ENCODE measurements at places on chromosomes 16 and 17.

- DNase-seq, result no peak
Measured at GRCh38 chr17:67751101-67752074, 33.7 kb downstream of the NOL11 start.

GRCh38 chr17:50797135-50797810 lies 30.0 kb upstream of the ANKRD40CL start:
- DNase-seq, result no peak

DNA sequence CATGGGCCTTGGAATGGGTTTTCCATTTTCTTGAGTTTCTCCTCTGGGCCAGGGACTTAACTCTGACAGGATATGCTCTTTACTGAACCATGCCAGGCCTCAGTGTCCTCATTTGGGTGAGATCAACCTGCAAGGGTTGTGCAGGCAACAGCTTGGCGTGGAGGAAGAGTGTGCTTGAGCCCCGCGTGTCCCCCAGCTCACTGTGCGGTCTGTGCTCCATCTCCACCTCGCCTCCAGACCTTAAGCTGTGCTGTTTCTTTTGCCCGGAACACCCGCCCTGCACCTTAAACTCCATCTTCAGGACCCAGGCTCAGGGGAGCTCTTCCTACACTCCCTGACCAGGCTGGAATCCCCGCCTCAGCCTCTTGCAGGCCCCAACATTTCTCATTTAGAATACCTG lies 9.7 kb downstream of the RUSF1 start:
- no peak for DNase-seq

DNA sequence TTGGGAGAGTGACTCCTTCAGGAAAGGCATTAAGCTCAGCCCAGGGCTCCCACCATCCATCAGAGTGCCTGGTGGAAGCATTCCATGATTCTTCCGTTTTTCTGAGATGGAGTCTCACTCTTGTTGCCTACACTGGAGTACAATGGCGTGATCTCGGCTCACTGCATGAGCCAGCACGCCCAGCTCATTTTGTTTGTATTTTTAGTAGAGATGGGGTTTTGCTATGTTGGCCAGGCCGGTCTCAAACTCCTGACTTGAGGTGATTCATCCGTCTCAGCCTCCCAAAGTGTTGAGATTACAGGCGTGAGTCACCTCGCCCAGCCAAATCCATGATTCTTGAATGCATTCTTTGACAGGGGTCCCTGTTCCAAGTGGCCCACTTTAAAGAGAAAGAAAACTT lies 23.1 kb downstream of the MIS12 start:
- no peak for DNase-seq

- DNase-seq, result no peak
Measured at GRCh38 chr16:65314627-65315008, 192.8 kb upstream of the CDH11 start.

- no peak for DNase-seq
Measured at GRCh38 chr17:77542011-77542410, 401.2 kb downstream of the SEC14L1 start.

- DNase-seq, result no peak
Measured at GRCh38 chr17:10186771-10187410, 11.5 kb downstream of the GAS7 start.

DNA sequence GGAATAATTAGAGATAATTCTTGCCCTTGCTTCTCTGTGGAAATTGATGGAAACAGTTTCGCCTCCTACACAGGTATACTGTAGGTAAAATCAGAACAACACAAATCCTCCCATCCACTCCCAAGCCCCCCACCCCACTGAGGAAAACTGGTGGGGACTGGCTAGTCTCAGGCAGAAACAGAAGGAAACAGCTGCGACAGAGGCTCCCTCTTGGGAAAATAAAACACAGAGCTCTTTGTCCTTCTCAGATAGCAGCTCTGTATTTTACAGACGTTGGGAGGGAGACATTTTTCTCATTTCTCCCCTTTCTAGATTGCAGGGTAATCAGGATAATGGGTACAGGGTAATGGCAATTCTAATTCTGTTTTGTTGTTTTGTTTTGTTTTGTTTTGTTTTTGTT lies 1.1 kb downstream of the SLFN13 start:
- DNase-seq, result no peak

GRCh38 chr17:3514873-3515272 lies 39.1 kb downstream of the ASPA start:
- no peak for DNase-seq

DNA sequence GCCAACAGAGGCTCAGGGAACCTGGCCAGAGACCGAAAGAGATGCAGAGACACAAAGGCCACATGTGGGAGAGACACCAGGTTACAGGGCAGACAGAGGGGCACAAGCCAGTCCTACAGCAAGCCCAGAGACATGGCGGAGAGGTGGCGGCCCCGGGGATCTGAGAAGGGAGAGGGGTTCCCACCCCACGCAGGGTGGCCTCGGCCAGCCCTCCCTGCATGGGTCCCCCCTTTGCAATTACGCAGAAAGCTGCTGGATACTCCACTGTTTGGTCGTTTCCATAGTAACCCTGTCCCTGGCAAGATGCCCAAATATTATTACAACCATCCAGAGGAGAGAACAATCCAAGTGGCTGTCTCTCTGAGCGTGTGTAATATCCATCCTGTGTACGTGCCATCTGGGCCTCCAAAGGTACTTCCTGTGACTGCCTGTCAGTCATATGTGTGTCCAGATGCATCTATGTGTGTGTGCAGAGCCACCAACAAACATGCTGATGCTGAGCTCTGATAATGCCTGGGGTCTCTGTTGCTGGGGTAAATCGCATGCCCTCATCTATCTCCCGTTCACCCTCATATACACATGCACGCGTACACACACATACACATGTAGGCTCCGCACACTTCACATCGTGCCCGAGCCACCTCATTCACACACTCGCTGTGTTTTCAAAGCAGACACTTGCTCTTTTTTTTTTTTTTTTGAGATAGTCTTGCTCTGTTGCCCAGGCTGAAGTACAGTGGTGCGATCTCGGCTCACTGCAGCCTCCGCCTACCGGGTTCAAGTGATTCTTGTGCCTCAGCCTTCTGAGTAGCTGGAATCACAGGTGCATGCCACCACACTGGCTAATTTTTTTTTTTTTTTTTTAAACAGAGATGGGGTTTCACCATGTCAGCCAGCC lies 5.5 kb downstream of the PCGF2 start:
- no peak for DNase-seq

DNA sequence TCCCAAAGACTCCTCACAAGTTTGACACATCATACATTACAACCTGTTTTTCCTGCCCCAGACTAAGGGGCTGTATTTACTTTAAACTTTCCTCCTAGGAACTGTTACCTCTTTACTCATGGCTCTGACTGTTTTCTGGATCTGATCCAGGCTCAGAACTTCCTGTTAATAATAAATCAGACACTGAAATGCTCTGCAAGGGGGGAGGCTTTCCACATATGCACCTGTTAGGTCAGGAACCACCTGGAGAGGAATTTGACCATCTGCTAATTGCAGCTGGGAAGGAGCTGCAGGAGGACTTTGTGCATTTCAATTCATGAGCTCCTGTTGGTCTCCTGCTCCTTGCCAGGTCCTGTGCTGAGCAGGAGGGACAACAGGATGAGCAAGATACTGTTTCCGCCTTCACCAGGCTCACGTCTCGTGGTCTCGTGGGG lies 476.9 kb upstream of the CDH5 start:
- no peak for DNase-seq

DNA sequence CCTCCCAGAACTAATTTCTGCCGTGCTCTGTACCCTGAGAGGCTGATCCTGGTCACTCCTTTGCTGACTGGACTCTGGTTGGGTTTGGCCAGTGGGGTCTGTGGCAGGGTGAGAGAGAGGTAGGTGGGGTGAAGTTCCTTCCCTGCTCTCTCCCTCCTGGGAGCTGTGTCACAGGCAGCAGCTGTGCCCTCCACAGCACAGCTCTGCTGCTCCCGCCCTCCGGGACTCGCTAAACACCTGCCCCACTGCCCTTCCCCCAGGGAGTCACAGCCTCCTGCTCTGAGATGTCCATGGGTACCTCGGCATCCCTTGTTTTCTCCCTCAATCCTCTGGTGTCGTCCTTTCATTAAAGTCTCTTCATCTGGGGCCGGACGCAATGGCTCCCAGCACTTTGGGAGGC lies 66.4 kb downstream of the SRCIN1 start:
- no peak for DNase-seq

DNA sequence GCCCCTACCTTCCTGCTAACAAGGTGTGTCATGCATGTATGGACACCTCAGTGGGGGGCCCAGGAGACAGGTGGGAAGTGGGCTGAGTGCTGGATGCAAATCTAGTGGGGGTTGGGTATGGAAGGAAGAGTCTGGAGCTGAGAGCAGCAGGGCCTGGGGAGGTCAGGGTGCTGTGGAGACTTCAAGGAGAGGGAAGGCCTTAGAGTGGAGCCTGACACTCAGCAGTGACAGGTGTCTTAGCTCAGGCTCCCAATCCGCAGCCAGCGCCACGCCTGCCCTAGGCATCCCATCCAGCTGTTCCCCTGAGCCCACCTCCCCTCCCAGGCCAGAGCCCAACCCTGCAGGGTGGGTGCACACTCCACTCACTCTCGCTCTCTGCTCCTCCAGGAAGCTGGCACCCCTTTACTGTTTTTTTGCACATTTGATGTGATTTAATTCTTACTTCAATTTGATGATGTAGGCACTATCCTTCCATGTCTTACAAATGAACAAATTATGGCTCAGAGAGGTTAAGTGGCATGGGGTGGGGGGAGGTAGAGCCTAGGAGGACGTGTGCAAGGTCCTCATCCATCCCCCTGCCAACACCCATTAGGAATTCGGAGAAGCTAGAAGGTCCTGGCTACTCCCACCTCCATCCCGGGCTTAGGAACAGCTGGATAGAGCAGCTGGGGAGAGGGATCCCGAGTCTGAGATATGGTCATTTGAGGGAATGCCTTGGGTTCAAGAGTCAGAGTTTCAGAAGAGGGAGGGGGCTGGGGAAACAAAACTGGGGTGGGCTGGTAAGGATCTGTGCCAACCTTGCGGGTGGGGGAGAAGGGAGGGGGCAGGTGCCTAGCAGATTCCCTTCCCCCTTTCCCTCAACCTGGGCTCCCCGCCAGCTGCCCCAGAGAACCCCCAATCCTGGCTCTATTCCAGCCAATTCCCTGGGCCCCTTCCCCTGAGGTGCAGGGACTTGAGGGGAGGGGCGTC lies 2.1 kb downstream of the FAM171A2 start:
- DNase-seq, result no peak

DNA sequence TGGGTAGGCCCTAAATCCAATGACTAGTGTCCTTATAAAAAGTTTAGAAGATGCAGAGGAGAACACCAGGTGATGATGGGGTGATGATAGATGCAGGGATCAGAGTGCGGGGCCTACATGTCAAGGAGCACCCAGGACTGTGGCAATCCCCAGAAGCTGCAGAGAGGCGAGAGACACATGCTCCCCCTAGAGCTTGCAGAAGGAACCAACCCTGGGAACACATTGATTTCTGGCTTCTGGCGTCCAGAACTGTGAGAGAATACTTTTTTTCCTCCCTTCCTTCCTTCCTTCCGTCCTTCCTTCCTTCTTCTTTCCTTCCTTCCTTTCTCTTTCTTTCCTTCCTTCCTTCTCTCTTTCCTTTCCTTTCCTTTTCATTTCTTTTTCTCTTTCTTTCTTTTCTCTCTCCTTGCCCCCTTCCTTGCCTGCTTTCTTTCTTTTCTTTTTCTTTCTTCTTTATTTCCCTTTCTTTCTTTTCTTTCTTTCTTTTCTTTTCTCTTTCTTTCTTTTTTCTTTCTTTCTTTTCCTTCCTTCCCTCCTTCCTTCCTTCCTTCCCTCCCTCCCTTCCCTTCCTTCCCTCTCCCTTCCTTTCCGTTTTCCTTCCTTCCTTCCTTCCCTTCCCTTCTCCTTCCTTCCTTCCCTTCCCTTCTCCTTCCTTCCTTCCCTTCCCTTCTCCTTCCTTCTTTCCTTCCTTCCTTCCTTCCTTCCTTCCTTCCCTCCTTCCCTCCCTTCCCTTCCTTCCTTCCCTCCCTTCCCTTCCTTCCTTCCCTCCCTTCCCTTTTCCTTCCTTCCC lies 134.3 kb downstream of the HAPSTR1 start:
- DNase-seq, result no peak

DNA sequence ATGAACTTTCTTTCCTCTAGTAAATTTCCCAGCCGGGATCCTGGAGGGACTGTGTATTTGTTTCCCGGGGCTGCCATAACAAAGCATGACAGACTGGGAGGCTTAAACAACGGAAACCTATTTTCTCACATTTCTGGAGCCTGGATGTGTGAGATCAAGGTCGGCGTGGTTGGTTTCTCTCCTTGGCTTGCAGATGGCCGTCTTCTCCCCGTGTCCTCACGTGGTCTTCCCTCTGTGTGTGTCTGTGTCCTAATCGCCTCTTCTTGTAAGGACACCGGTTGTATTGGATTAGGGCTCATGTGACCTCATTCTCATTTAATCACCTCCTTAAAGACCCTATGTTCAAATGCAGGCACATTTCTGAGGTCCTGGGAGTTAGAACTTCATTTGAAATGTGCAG lies 22.0 kb upstream of the USP10 start:
- no peak for DNase-seq

DNA sequence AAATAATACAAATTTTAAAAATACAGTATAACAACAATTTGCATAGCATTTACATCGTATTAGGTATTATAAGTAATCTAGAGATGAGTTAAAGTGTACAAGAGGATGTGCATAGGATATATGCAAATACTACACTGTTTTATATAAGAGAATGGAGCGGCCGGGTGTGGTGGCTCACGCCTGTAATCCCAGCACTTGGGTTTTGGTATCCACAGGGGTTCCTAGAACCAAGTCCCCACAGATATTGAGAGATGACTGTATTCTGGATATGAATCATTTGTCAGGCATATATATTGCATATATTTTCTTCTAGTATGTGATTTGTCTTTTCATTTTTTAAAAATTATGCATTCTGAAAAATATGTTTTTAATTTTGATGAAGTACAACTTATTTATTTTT lies 77.5 kb upstream of the MSI2 start:
- no peak for DNase-seq

DNA sequence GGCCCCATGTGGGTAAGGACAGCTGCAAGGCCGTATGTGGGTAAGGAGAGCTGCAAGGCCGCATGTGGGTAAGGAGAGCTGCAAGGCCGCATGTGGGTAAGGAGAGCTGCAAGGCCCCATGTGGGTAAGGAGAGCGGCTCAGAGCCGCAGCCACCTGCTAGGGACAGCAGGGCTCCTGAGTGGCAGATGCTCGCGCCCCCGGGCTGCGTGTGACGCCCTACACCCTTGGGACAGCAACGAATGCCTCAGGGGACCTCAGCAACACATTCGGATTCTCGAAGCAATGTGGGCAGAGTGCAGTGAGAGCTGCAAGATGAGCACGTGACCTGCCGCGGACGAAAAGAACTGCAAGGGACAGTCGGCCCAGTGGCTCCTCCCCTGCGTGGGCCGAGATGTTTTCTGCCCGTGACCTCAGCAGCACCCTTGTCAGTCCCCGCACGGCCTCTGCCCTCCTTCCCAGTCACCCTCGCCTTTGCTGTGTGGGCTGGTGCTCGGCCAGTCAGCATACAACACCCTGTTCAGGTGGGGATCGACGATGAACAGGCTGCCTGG lies 9.6 kb upstream of the SLC38A8 start:
- DNase-seq, result no peak

- no peak for DNase-seq
Measured at GRCh38 chr16:68037841-68038597, 14.9 kb downstream of the DUS2 start.

GRCh38 chr16:49369651-49370611 lies 3.7 kb upstream of the C16orf78 start:
- no peak for DNase-seq

GRCh38 chr17:2449486-2449885 lies 48.6 kb upstream of the MNT start:
- no peak for DNase-seq

GRCh38 chr17:2954898-2955445 lies 108.4 kb downstream of the OR1D5 start:
- DNase-seq, result no peak

- DNase-seq, result no peak
Measured at GRCh38 chr17:78589885-78590284, 12.7 kb upstream of the DNAH17 start.

Data from naive thymus-derived CD8-positive, alpha-beta T cell (primary cell).